ENCODE measurements at places on chromosomes 16 and 17. TPM values are rescaled to one million over a fixed set of nuclear protein-coding genes. Genes with fewer than 3 reads are reported as not detected.

DNA sequence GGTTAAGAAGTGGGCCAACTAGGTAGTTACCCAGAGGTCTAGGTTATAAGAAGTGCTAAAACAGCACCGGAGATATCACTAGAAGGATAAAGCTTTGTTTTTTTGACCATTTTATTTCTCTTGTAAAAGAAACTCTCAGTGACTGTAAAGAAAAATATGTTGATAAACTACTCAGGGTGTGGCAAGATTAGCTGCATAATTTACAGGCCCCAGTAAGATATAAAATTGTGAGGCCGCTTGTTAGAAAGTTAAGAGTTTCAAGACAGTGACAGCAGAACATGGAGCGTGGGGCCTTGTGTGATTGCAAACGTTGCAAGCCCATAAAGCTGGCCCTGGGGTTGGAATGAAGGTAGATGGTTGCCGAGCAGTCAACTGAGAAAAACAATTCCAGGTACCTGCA lies 263.7 kb upstream of the EEF2KMT start:
- no peak for DNase-seq

DNA sequence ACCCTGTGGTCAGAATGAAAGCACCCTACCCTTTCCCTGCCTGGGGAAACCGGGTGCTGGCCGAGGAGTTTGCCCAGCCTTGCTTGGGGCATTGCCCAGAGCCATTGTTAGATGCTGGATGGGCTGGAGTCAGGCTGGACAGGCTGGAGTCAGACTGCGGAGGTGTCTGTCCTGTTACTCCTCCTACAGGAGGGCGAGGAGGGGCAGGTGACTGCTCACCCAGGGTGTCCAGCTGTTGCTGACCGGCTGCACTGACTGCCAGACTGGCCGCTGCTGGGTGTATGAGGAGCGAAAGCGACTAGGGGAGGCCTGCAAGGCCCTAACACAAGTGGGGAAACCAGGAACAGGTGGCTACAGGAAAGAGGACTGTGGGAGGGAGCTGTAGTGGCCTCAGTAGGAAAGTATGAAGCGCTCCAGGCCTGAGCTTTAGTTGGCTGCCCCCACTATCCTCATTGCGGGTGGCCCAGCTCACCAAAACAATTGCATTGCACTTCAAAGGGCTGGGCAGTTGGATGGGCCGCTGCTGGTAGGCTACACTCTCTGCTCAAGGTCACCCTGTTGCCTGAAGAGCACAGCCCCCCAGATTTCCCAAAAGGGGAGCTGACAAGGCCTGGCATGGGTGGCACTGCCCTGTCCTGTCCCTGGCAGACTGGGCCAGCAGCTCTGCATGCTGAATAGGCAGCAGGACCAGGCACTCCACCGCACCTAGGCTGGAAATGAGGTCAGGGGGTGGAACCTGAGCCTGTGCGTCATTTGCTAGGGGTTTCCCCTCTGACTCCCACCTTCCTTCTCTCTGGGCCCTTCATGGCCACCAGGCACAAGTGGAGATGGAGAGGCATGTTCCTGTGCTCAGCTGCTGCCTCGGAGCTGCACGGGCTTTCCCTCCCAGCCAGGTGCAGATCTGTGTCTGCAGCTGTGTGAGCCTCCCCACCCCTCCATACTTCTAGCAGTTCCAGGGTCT lies 18.4 kb downstream of the LDHD start:
- peak; percentile 30 for DNase-seq

DNA sequence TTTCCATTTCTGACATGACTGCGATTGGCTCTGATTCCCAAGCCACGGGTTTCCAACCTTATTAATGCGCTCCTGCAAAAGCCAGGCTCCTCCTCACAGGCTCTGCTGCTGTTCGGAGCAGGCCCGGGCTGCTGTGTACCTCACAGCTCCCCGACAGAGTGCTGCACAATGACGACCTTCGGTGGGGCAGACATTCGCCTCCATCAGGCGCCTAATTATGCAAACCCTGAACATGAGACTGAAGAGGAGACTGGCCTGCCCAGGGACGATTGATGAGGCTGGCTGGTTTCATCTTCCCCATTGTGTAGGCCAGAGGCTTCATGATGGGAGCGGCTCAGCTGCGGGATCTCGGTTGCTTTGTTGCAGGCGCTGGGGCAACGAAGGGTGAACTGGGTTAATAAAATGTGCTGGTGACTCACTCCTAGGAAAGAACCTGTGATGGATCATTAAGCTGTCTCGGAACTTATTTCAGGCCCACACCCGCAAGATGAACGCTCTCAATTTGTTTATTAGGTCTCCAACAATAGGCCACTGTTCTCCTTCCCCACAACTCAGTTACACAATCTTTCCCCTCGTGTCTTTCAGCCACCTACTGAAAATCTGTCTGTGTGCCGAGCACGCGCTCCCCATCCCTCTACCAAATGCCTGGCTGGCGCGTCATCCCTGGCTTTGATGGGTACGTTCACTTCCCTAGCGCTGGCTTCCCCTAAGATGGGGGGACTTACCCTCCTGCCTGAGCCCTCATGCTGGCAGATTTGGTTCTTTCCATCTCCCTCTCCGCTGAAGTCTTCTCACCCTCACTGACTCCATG lies 27.2 kb upstream of the TOB1 start:
- DNase-seq = no peak

DNA sequence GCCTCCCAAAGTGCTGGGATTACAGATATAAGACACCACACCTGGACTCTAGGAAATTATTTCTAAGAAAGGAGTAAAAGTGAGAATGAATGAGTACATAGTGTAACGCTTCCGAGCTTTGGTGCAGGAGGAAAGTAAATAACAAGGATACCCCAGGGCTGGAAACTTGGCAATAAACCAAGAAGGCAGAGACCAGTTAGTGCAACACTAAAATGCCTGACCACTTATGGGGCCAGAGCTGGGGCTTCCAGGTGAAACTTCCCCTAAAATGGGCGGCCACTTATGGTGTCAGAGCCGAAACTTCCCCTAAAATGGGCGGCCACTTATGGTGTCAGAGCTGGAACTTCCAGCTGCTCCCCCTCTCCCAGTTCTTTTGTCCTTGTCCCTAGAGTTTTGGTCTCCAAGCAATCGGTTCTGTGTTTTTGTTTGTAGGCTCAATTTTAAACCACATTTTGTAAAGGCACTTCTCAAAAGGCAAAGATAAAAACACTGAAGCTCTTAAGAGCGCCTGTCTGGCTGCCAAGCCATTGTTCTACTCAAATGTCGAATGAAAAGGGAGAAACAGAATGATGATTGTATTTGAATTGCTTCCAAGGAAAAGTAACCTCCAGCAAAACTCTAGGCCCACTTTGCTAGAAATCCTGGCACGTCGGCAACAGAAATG lies 63.9 kb downstream of the NXN start:
- DNase-seq = peak; percentile 94

Gene GAST
- total RNA-seq = not detected

Gene DRC3
- 0.82 TPM for total RNA-seq

Gene RUNDC3A
- 5.9 TPM for total RNA-seq
